Spinal cord (tissue), 10 donors: ENCODE measurements at places on chromosomes 4 and X. TPM values are rescaled to one million over a fixed set of nuclear protein-coding genes. Genes with fewer than 3 reads are reported as not detected.

DNA sequence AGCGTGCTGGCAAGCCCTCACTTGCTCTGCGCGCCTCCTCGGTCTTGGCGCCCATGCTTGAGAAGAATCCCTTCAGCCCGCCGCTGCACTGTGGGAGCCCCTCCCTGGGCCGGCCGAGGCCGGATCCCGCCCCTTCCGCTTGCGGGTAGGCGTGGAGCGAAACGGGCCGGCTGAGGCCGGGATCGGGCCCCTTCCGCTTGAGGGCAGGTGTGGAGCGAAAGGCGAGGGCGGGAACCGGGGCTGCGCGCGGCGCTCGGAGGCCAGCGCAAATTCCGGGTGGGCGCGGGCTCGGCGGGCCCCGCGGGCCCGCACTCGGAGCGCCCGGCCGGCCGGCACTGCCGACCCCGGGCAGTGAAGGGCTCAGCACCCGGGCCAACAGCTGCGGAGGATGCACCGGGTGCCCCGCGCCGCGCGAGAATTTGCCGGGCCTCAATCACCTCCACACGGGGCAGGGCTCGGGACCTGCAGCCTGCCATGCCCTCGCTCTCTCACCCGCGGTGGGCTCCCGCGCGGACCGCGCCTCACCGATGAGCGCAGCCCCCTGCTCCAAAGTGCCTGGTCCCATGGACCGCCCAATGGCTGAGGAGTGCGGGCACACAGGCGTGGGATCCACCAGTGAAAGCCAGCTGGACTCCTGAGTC is 58.1 kb upstream of the GBA3 start:
- DNase-seq: no peak

The GSX2 gene
- total RNA-seq: 0.20 TPM

DNA sequence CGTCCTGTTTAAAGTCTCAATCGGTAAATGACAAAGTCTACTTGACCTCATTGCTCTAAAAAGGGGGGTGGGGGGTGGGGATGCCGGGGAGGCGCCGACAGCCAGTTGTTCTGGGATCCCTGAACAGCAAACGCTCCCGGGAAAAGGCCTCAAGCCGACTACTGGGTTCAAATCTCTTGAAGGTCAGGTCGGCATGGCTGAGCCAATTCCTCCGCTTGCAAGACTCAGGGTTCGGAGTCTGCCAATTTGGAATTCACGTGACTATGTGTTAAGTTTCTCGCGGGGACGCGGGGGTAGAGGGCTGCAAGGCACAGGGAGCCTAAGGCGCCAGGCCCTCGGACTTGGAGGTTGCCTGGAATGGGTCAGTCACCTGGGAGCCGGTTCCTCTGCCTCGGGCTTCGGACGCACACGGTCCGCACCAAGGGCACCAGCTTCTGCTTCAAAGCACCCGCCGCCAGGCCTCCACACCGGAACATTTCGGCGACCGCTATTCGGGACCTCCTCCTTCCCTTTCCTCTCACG is 399 bp downstream of the AIFM1 start:
- no peak for DNase-seq

- no peak for DNase-seq
Measured at GRCh38 chrX:68461576-68461975, 28.3 kb upstream of the OPHN1 start.

- no peak for DNase-seq
Measured at GRCh38 chrX:103361798-103362197, 5.5 kb downstream of the TCEAL9 start.

The DOCK11 gene
- 35.9 TPM for total RNA-seq

The PABPC1L2B gene
- total RNA-seq: 0.72 TPM

DNA sequence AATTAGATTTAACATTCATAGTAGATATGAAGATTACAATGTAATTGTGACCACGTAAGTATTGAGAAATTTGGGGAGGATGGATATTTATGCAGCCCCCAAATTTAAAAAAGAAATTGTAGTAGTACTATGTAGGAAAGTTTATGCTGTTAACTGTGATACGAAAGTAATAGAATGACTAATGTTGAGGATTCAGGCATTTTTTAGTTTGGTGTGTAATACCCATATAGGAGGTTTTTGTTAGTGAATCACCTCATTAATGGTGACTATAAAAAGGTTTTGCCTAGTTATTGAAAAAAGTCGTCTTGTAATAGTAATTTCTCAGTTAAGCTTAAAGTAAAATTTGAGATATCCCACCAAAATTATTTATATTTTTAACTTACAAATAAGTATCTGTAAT is 67.2 kb downstream of the SMARCAD1 start:
- DNase-seq: no peak

- DNase-seq: no peak
Measured at GRCh38 chr4:109658871-109659410, 44.3 kb downstream of the CASP6 start.

- no peak for DNase-seq
Measured at GRCh38 chr4:170875868-170876267, 786.1 kb upstream of the AADAT start.
